NCI-H526 (cell line): ENCODE measurements at places on chromosomes 1 and 21.

DNA sequence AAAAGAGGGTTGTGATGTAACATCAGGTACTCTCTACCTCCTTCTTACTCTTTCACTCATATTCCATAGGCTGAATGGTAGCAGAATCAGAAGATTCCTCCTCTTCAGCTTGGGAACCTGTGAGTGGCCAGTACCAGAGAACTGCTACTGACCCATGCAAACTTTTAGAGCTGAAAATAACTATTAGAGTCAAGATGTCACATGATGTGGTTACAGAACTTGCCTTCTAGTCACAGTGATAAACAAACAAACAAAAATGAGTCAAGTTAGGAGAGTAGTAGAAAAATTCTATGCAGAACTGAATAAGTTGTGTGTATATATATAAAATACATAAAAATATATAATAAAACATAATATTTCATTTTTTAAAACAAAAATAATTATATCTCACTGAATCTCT, 47.6 kb upstream of the RGS1 start:
- no peak for DNase-seq

GRCh38 chr1:34066981-34067603, 97.9 kb downstream of the CSMD2 start:
- no peak for DNase-seq

DNA sequence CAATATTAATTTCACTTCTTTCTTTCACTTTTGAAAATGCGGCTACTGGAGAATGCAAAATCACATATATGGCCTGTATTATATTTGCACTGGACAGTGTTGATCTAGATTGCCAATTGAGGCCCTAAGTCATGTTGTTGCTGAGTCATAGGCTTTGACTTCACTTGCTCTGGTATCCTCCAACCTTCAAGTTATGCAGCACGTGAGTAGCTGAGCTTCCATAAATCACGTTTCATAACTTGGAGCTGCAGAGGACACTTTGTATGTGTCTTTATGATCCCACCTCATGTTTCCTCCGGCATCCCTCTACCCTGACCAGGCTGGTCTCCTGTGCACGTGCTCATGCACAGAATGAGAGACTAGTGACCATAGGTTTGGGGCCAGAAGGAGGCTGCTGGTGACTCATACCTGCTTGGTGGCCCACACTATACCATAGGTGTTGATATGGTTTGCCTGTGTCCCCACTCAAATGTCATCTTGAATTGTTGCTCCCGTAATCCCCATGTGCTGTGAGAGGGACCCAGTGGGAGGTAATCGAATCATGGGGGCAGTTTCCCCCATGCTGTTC, 103.0 kb upstream of the TSPAN2 start:
- no peak for DNase-seq

DNA sequence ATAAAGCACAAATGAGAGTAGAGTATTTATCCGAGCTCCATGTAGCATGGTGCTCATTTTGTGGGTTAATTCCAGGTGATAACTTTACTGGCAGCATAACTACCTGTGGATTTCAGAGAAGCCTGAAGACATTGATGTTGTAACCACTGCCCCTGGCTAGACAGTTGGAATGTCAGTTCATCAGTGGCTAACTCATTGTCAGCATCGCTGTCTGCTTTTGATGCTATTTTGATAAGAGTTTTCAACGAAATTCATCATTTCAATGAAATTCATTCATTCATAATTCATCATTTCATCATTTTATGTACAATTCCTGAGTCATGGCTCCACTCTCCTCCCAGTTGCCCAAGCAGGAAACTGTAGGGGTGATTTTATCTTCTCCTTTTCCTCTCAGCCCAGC, 34.4 kb downstream of the HSD3B1 start:
- no peak for DNase-seq

- peak; percentile 68 for DNase-seq
Observed at GRCh38 chr1:41891199-41891896, 27.4 kb downstream of the HIVEP3 start.

DNA sequence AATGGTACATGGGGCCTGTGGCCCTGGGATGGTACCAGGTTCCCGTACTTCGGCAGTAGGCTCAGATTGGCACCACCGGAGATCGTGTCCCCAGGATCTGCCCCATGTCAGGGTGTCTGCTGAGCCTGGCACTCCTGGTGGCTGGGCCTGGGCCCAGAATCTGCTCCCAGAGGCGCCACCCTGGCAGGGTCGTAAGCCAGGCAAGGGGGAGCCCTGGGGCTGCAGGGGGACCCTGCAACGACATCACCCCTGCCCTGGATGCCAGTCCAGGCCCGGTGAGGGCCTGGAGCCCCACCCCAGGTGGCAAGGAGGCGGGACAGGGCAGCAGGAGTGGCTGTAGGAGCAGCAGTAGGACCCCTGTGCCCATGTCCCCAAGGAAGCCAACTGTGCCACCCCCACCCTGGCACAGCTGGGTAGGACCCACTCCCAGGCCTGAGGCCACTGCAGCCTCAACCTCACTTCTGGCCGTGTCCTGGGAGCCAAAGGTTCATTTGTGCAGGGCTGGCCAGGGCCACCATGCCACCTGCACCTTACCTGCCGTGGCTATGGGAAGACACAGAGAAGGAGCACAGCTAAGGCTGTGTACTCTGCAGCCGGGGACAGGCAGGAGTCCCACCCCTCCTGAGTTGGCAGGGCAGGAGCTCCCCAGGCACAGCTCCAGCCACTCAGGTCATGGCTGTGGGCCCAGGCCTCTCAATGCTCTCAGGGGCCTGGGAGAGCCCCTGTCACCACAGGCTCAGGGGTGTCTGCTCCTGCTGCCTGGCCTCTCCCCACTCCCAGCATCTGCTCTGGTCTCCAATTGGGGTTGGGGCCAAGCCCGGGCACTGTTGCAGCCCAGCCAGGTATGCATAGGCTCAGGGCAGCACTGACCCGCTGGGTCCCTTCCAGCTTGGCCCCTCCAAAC, 141.7 kb downstream of the EIF4G3 start:
- DNase-seq = no peak

- DNase-seq = peak; percentile 13
Observed at GRCh38 chr1:153490272-153491051, 30.0 kb upstream of the S100A7 start.

DNA sequence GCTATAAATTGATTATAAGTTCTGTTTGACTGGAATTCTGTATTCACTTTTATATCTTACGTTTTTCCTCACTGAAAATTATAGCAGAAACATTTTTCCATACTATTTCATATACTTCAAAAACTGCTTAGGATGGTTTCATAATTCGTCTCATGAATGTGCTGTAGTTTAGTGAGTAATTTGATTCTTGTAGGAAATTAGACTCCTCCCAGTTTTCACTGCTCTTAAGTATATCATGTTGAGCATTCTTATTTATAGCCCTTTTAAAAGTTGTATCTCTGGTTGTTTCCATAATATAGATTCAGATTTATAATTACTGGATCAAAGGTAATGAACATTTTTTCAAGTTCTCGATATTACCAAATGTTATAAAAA, 250.6 kb downstream of the FMN2 start:
- DNase-seq = no peak

GRCh38 chr1:16127676-16128337, 28.1 kb downstream of the EPHA2 start:
- DNase-seq = no peak

- no peak for DNase-seq
Observed at GRCh38 chr1:90402893-90403849, 313.9 kb downstream of the BARHL2 start.

GRCh38 chr1:151819976-151820623, 11.5 kb downstream of the RORC start:
- DNase-seq = no peak

DNA sequence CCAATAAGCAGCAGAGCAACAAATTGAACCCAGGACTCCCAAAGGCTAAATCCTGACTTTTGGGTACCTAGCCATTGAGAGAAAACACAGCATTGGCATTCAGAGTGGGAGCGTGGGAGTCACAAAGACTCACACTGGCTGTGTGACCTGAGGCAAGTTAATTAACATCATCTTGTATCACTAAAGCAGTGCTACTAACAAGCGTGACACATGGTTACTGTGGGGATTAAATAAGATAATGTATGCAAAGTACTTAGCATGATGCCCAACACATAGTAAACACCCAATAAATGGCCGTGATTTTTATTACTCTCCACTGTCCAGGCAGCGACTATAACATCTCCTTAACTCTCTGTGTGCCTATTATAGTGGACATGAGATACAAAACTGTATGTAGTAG, 73.3 kb downstream of the CD34 start:
- no peak for DNase-seq

DNA sequence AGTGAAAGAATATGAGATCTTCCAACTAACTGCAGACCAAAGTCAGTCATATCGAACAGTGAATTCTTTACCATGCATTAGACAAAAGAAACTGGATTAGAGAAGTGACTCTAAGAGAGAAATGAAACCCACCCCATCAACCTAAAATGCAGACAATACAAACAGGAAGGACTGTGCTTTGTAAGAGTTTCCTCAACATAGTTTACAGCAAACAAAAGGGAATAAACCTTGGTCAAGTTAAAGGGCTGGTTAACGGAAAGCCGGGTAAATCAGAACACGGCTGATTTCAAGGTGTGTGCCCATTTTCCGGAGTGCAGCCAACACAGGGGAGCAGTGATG, 39.2 kb downstream of the SIPA1L2 start:
- DNase-seq = no peak

DNA sequence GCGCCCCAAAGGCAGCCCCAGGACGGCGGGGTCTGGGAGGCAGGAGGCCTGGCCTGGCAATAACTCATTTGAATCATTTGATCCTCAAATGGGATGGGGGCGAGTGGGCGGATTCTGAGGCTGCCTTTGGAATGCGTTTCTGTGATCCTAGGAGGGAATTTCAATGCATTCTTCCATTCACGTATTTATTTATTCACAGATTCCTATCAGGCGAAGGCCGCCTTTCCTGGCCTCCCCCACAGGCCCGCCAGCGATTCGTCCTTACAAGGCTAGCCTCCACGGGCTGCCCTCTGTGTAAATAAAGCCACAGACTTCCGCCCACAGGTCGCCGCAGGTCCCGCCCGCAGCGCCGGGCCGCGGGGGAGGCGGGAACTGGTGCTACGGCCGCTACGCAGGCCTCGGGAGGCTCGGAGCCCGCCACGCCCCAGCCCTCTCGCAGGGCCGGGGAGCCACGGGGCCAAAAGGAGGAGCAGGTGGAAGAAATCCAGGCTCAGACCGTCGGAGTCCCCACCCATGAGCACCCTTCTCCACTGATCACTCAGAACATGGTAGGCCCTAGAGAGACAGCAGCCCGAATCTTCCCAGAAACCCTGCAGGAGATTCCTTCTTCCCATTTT, 31.3 kb upstream of the JUN start:
- DNase-seq = peak; percentile 62

DNA sequence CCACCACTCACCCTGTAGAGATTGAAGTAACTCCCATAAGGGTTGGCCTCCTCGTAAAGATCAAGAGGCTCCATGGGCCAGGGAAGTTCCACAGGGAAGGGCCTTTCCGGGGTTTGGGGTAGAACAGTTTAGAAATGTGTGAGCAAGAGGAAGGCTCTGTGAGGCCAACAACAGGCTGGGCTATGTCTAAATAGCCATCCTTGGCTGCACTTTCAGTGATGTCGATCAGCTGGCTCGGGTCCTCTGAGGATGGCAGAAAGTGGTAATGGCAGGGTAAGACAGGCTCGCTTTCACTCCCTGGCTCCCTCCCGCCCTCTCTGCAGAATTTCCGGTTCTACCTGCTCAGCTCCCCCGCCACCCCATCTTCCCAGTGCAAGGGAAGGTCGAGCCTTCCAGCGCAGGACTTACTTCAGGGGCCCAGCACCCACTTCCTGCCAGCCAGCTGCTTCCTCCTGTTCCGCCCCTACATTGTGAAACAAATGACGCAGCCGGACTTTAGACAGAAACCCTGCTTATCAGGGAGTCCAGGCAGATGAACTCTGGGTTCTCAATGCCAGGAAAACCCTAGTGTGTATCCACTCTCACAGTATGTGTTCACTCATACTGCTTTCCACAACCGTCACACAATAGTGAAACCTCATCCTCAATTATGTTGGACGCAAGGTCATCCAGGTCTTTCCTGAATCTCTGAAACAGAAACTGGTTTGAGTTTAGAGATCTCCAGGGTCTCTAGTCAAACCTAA, 7.3 kb downstream of the F11R start:
- no peak for DNase-seq

- no peak for DNase-seq
Observed at GRCh38 chr21:8993943-8994639, 1527.3 kb upstream of the TPTE start.

DNA sequence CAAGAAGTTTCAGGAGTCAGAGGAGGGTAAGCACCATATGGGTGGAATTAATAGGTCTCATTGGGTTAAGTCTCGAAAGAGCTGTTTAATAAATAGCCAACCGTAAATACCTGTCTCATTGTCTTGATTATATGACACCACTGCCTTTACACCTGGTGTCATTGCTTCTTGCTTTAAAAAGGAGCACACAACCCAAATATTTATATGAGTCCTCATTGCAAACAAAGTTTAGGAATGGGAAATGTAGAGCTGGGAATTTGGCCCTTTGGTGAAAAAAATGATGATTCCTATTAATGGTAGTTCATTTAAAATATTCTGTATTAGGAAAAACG, 2.1 kb downstream of the BACH1 start:
- DNase-seq = no peak

GRCh38 chr1:230749150-230749549, 2.0 kb downstream of the CAPN9 start:
- DNase-seq = no peak

DNA sequence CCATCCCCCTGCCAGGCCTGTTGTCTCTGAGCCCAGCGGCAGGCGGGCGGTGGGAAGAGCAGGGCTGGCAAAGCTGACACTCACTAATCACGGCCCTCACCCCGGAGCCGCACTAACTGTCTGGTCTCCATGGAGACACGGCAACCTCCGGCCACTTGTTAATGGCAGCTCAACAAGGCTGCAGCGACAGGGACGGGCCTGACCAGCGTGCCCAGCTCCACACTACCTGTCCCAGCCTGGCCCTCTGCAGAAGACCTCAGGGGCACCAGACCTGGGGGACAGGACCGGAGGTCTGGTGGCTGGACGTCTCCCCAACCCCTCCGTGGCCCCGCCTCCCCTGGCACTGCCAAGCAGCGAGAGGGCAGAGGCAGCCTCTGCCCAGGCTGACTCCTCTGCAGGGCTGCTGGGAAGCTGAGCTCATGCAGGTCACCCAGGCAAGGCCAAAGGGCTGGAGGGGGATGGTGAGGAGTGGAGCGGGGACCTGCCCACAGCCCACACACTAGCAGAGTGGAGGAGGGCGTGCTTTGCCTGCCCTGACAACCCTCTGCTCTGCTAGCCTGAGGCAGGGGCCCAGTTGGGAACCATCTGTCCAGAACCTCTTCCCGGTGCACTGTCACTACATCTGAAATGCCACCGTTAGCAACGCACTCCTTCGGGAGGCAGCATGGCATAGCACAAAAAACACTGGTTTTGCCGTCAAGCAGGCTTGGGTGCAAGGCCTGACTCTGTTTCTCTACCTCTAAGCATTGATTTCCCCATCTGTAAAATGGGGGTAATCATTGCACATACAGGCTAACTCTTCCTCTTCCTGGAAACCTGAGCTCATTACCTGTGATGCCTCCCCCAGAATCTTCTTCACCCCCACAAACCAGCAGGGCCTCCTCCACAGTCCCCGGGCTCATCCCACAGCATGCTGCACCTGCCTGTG, 29.6 kb upstream of the WASF2 start:
- peak; percentile 31 for DNase-seq
